Adipocyte (in vitro differentiated cells): ENCODE measurements at places on chromosomes 1 and 21.

GRCh38 chr1:198935306-198935921 is 296.6 kb downstream of the PTPRC start:
- DNase-seq: peak; percentile 96

- no peak for DNase-seq
Measured at GRCh38 chr1:202938287-202938925, 11.4 kb upstream of the KLHL12 start.

DNA sequence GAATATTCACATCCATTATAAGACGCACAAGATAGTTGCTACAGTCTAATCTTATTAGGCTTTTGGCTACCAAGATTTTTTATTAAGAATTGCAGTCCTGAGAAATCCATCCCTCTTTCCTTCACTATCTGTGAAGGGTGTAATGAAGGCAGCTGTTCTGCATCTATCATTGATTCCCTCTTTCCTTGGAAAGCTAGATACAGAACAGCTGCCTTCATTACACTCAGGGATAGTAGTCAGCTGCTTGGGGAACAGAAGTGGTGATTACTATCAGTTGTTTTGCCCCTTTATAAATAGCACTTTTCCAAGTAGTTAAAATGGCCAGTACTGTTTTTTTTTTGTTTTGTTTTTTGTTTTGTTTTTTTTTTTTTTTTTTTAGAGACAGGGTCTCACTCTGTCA is 70.2 kb downstream of the IARS2 start:
- DNase-seq: no peak

- peak; percentile 91 for DNase-seq
Measured at GRCh38 chr1:155176544-155177071, 3.0 kb downstream of the TRIM46 start.

GRCh38 chr1:172909606-172910326 is 141.0 kb downstream of the TNFSF18 start:
- DNase-seq: peak; percentile 57
